ENCODE measurements at places on chromosomes 16 and 17.

GRCh38 chr16:17367923-17368322, 102.8 kb downstream of the XYLT1 start:
- no peak for DNase-seq

- DNase-seq: no peak
These were observed 29.4 kb downstream of the TOM1L2 start for GRCh38 chr17:17942846-17943245.

DNA sequence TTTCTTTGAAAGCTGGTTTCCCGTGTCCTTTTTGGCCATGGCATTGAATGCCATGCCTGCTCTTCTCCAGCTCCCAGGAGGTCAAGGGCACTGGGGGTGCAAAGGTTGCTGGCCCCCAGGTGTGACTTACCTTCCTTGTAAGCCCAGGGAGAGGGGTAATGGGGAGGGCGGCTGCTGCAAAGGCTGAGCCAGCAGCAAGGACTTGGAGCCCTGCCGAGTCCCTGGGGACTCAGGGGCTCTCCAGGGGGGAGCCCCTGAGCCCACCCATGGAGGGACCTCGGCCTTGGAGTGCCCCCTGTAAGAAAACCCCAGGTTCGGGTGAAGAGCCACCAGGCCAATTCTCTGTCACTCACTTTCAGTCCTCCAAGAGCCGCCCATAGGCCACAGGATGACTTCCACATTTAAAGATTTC, 5.9 kb upstream of the CCL22 start:
- DNase-seq: no peak

DNA sequence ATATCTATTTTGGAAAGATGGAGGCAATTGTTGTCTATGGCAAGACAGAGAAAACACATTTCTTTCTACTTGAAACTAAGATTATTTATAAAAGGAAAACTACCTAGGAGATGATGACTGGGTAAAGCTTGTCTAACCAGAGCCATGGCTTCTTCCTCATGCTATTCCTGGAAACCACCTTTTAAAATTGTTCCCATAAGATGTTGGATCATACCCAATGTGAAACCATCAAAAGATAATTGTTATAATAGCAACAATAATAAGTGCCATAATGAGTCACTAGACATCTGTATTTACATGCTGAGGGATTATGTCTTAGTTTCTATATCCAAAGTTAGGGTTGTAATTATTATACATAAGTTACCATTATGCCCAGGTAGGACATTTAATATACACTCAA, 428.4 kb downstream of the KCNJ2 start:
- DNase-seq: no peak

GRCh38 chr16:12089492-12090150, 113.1 kb downstream of the SNX29 start:
- DNase-seq: no peak

GRCh38 chr16:8893976-8894690, 12.0 kb downstream of the LITAFD start:
- DNase-seq: no peak

DNA sequence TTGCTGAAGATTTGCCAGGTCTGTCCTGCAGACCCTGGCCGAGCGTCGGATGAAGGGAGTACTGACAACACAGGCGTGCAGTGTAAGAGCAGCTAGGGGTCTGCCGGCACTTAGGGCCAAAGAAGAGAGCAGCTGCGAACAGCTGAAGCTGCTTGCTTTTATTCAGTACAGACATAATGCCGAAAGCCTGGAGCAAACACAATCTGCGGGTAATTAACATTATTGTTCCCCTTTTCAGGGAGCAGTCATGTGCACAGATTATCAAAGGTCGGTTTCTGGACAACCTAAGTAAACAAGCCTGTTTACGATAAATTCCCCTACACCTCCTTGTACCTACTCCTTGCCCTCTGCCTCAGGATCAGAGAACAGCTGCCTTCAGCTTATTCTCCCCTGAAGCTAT, 12.0 kb upstream of the KRT23 start:
- DNase-seq: no peak

DNA sequence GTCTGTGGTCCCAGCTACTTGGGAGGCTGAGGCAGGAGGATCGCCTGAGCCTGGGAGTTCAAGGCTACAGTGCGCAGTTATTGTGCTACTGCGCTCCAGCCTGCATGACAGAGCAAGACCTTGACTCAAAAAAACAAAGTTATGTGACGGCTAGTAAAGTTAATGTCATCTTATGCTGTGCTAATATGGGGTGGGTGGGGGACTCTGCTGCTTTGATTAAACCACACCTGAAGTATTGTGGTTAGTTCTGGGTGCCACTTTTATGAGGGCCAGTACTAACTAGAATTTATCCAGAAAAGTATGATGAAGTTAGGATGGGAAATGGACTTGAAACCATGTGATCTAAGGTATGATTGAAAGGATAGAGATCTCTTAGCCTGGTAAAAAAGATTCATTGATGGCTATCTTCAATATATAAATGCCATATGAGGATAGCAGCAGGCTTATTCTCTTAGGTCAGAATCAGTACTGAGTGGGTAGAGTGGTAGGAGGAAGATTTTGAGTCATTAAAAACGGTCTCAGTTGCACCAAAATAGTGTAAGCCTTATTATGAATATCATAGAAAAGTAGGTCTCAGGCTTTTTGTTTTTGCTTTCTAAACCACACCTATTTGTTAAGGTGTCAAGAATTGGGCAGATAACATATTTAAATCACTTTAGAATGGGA, 5.6 kb downstream of the WSB1 start:
- no peak for DNase-seq

GRCh38 chr17:69812240-69812837, 262.7 kb upstream of the KCNJ16 start:
- DNase-seq: no peak

DNA sequence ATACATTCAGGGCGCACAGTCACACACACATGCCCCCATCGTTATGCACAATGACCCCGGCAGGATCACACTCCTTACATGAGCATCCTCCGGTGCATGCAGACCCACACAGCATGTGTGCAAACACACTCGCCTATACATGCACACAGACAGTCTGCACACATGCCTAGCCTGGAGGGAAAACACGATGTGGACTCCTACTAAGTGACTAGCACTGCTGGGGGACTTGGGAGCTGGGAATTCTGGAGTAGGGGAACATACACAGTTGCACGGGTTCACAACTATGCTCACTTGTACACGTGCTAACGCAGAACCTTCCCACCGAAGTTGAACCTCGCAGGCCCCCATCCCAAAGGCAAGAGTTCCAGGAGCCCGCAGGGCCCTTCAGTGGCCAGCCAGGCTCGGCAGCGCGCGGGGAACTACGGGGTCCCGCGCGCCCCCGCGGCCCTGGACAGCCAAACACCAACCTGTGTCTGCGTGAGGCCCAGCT, 2.0 kb downstream of the DLX3 start:
- DNase-seq: no peak

DNA sequence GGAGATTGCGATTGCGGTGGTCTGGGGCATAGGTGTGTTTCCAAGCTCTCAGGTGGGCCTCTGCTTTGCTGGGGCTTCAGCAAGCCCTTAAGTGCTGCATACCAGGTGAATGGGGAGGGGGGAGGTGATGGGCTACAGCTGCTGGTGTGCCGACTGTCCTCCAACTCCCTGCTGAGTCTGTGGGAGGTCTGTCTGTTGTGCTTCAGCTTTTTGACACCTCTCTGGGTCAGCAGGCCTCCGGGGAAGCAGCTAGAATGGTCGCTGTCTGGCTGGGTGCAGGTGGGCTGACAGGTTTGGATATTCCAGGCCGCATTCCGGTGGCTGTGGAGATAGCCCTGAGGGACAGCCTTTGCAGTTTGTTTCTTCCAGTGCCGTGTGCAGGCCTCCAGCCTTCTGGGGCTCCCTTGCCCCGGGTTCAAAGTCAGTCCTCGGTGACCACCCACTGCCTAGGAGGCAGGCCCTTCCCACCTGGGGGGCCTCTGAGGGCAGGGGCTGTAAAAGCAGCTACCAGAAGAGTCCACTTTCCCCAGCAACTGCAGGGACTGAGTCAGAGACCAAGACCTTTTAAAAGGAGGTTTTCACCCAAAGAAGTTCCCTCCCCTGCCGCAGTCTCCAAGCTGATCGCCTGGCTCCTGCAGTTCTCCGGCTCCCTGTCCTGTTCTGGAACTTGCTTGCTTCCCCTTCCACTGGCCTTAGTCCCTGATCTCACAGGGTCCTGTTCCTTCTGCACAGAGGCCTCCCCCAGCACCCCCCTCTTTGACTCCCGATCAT, 2.0 kb upstream of the TTYH2 start:
- no peak for DNase-seq

DNA sequence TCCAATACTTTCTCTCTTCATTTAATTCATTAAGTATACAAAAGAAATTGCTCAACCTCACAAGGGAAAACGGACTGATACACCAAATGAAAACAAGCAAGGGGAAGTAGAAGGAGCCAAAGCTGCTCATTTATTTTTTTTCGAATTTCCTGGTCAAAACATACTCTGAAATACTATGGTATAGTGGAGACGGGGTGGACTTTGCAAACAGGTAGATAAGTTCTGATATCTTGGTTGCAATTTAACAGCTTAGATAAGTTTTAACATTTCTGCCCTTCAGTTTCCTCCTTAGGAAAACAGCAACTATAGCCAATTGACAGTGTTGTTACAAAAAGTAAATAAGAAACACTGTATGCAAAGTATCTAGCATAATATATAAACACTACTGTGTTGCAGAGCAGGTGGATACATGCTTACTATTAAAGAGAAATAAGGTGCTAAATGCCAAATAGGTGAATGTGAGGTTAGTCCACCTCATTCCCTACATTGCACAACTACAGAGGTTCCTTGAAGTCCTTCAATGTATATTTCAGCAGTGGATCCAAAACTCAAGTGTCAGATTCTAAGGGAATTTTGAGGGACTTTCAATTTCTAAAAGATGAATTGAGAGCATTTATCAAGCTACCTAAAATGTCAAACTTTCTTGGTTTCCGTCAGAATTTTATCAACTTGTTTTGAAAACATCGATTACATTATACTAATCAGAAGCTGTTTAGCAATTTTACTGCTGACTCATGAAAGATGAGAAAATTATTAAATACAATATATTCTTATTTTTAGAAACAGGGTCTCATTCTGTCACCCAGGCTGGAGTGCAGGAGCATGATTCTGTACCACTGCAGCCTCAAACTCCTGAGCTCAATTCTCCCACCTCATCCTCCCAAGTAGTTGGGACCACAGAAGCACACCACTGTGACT, 11.0 kb downstream of the CCDC47 start:
- DNase-seq: no peak

GRCh38 chr16:71472051-71472450, 10.0 kb upstream of the ZNF23 start:
- no peak for DNase-seq

DNA sequence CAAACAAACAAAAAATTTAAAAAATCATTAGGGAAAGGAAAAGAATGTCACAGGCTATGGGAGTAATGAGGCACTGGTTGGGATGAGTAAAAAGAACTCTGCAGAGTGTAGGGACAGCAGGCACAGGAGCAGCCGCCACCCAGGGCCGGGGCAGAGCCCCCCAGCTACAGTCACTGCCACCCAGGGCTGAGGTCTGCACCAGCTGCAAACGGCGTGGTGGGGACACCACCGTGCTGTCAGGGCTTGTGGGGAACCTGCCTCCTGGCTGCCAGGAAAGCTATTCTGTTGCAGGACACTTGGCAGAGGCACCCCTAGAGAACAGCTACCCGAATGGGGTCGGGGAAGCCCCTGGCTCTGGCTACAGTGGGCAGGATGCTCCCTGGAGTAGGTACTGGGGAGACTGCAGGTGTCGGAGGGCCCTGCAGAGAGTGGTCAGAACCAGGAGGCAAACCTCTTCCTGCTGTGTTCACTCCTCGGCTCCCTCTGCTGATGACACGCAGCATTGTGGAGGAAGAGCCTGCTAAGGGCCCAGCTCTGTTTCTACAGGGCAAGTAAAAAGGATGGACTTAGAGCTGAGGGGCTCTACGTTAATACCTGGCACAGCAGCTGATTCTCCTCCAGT, 32.3 kb upstream of the CAPN15 start:
- no peak for DNase-seq

GRCh38 chr17:50355701-50356341, 9.9 kb downstream of the XYLT2 start:
- DNase-seq: no peak

- DNase-seq: no peak
These were observed 23.0 kb downstream of the NSMCE1 start for GRCh38 chr16:27245276-27246172.

DNA sequence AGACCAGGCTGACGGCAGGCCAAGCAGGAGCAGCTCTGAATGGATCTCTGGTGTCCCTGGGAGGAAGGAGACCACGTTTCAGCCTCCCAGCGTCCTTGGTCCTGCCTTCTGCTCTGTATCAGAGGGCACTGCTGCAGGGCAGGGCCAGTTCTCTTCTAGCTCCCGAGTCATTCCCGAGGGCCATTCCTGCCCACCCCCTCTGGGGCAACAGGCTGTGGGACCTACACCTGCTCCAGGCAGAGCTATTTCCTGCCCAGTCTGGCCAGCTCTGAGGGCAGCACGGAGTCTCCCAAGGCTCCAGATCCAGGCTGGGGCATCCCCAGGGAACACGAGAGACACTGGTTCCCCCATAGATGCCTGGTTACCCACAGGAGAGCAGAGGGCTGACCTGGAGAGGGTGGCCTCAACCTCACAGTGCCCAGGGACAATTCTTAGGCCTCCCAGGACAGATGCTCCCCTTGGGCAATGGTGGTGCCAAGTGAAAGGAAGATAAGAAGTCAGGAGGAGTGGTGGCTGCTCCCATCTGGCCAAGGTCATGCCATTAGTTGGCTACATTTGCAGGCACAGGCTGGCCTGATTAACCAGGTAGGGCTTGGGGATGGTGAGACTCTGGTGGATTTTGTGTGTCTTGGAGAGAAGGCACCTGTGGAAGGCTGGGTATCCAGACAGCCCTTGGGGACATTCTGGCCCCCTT, 2.0 kb downstream of the WFIKKN2 start:
- DNase-seq: no peak

DNA sequence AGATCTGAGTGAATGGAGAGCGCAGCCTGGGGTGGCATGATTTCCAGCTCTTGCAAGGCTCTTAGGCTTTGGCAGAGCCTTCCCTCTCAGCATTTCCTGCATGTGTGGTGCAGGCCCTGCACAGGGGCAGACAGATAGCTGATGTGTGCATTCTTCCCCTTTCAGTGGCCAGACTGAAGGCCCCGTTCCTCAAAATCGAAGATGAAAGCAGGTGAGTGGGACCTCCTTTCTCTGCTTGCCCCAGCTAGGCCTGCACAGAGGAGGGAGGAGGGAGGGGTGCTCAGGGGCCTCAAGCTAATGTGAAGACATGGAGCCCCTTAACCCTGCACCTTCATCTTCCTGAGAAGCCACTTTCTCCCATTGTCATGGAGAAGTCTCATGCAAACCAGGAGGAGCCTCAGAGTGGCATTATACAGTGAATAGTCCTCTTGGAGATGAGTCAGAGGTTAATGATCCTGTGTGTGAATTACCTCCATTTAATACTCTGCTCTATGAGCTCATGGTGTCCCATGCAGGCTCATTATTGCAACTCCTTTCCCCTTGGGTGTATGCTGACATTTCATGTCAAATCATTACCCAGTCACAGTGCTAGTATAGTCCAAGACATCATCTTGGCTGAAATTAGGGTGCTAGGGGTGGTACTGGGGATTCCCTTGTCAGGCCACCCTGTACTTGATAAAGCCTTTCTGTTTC, 20.4 kb upstream of the ADAM11 start:
- no peak for DNase-seq

DNA sequence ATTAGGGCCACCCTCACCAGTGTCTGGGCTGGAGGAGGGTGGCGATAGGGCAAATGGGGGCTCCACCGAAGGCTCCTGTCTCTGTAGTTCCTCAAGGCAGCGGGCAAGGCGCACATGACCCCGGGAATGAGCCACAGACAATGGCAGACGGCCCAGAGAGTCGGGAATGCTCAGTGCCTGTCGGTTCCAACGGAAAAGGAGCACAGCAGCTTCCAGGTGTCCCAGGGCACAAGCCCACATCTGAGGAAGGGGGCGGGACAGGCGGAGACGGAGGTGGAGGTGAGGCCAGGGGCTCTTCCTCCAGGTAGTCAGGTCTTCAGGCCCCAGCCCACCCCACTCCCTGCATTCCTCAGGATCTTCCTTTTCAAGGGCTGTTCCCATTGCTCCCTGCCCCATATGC, 5.1 kb upstream of the SPAG7 start:
- no peak for DNase-seq
